ENCODE measurements at places on chromosomes 2 and 18.

GRCh38 chr18:11293794-11294193 lies 144.4 kb upstream of the PIEZO2 start:
- DNase-seq: no peak

DNA sequence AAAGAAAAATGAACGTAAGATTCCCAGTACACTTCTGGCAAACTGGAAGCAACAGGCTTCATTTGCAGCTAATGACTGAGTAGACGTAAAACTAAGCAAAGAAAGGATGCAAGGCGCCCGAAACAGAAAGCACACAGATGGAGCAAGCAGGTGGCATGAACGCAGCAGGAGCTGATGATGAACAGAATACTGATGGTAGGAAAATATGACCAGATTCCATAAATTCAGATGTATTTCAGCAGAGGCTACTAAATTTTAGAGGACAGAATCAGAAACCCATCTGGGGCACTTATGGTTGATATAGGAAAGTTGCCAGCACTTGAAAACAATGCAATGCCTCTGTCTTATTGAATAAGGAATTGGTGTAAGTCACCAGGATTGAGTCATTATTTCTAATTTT lies 658.7 kb upstream of the LINC00305 start:
- DNase-seq: no peak

- DNase-seq: no peak
Observed at GRCh38 chr2:100537918-100538317, 24.9 kb upstream of the PDCL3 start.

- DNase-seq: no peak
Observed at GRCh38 chr18:10313016-10313342, 141.5 kb upstream of the APCDD1 start.

DNA sequence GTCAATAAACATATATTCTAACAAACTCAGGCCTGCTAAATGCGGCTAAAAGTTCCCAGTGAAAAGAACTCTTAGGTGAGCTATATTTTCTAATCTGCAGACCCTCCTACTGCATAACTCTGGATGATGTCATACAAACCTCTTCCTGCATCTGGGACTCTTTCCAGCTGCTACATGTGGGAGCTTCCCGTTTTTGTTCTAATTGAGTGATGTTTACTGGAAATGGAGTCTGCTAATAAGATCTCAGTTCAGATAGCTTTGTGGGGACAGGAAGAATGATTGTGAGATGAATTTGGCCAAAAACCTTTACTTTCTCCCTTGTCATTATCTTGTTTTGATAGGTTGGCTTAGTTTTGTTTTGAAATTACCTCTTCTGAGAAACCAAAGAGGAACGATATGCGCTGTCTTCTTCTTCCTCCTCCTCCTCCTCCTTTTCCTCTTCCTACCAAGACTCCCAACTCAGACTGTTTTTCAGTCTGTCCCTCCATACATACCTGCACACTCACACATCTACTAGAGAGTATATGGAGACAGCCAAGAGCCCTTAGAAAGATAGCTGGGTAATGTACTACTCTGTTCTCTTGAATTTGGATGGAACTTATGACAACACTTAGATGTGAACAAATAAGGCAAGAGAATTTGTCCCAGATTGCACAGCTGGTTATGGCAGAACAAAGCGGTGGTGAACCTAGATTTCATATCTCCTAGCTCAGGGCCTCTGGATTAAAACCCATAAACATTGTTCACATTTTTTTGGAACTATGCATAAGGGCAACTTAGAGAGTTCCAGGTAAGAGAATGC lies 39.8 kb upstream of the AAK1 start:
- no peak for DNase-seq

- DNase-seq: no peak
Observed at GRCh38 chr18:33916200-33916599, 308.5 kb downstream of the NOL4 start.

DNA sequence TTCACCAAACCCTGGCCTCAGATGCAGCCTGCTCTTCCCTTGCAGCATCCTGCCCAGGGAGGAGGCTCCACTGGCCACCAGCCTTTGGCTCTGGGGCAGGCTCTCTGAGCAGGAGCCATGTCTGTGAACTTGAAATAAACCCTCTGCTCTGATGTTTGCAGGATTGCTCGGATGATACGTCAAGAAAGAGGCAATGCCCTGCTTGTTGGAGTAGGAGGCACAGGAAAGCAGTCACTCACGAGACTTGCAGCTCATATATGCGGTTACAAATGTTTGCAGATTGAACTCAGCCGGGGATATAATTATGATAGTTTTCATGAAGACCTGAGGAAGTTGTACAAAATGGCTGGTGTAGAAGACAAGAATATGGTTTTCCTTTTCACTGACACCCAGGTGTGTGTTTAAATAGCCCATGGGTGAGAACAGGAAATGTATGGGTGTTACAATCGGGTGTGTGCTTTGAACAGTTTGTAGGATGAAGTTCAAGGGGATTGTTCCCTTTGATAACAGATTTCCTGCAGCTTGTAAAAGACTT lies 177.9 kb downstream of the DNAH6 start:
- no peak for DNase-seq

DNA sequence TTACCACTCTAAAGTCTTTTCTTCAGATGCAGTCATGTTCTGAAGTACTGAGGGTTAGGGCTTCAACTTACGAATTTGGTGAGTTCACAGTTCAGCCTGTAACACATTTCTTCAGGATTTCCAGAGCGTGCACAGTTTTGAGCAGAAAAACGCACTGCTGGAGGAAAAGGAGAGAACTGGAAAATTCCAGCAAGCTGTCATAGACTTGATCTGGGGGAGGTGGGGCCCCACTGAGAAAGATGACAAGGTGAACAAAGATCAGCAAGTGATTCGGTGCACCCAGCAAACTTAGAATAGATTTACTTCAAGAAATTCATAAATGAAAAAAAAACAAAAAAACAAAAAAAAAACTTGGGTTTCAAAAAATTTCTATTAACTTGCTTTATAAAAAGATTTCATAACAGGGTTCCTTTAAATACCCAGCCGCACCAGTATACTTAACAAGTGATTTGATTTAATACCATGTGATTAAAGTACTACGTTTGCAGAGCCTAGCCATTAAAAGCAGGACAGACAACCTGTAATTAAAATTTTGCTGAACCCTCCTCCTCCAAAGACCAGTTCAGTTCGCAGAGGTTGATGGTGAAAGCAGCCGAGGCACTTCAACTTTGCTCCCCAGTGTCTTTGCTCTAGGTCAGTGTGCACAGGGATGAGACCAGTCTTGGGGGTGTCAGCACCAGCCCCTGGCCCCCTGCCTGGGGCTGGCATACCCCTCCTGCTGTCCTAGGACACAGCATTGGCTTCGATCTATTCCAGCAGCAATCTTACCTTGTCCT lies 30.5 kb downstream of the CTIF start:
- DNase-seq: no peak
